Activated CD4-positive, alpha-beta memory T cell treated with anti-CD3 and anti-CD28 coated beads, Interleukin-2, amount 10 ng/mL, durations not matched to agents 7 days and 5 days (primary cell): ENCODE measurements at places on chromosomes 5 and 9. TPM values are rescaled to one million over a fixed set of nuclear protein-coding genes. Genes with fewer than 3 reads are reported as not detected.

Gene FOXD4L4
- 0.13 TPM for total RNA-seq

Gene PCDHB16
- total RNA-seq = not detected

Gene SPAAR
- total RNA-seq = not detected

Gene DNAJB5
- 4.1 TPM for total RNA-seq

Gene BHMT2
- total RNA-seq = not detected

Gene SPINK4
- not detected for total RNA-seq

DNA sequence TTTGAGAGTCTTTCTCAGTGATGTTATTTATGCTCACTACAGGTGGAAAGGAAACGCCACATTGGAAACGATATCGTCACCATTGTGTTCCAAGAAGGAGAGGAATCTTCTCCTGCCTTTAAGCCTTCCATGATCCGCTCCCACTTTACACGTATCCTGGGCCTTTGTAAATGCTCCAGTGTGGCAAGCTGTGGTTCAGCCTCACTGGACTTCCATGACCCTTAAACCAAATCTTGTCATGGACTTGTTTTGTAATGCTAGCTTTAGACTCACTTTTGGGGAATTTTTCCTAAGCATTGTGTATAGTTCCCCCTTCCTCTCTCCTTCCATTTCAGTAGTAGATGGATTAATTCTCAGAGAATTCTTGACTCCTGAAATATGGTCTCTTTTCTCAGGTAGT is 60.9 kb upstream of the SLC2A8 start:
- no peaks in the 10 kb centered on the region for H3K4me1 ChIP-seq
- no peak for DNase-seq
- H3K27ac ChIP-seq = no peak overlapping the region
- peaks cover 2% of the 10 kb centered on the region for H3K27me3 ChIP-seq
- H3K4me3 ChIP-seq = no peak overlapping the region
- no peaks in the 10 kb centered on the region for H3K36me3 ChIP-seq

DNA sequence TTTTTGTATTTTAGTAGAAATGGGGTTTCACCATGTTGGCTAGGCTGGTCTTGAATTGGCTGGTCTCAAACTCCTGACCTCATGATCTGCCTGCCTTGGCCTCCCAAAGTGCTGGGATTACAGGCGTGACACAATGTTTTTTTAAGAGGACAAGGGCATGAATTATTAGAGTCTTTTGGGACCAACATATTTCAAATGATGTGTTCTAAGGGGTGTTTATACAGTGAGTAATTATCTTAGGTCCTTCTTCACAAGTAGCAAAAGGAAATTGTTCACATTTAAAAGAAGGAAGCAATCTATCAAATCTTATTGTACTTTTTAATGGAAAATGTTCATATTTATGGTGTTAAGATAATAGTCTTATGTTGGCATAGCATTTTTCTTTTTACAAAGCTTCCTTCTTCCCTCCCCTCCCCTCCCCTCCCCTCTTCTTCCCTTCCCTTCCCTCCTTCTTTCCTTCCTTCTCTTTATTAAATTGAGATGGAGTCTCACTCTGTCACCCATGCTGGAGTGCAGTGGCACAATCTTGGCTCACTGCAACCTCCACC is 6.7 kb downstream of the GNG10 start:
- no peak overlapping the region for H3K4me3 ChIP-seq
- no peak for DNase-seq
- no peak overlapping the region for H3K27ac ChIP-seq

GRCh38 chr9:94937214-94937903 is 210.9 kb downstream of the AOPEP start:
- H3K4me3 ChIP-seq = no peak overlapping the region
- no peak overlapping the region for H3K27ac ChIP-seq
- peaks cover 3% of the 10 kb centered on the region for H3K36me3 ChIP-seq

DNA sequence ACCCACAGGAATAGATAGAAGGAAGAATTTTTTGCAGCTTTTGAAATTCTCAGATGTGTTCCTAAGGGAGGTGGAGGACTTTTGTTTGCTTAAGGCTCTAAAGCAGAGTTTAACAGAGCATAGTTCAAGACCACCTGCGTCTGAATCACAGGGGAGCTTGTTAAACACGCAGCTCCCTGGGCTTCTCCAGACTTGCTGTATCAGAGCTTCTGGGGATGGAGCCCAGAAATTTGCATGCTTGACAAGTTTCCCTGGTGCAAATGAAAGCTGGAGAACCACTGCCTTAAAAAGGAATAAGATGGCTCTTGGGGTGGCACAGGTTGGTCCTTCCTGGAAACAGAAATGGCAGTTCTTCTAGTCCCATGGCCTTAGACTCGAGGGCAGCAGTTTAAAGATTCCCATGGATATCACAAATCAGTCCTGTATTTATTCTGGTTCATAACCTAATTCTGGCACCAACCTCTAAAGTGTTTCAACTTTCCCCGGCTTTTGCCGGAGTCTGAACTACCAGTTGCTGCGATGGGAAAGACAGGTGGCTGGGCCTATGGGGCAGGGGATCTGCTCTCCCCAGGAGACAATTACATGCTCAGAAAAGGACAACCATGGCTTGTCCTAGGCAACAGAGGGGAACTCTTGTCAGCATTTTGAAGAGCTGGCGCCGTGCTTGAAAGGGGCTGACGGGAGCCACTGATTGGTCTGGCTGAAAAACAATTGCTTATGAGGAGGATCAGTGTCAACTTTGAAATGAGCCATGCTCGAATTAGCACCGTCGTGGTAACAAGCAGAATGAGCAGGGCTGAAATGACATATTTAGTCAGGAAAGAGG is 599.6 kb downstream of the CCDC171 start:
- H3K4me3 ChIP-seq = no peak overlapping the region
- peaks cover 2% of the 10 kb centered on the region for H3K27me3 ChIP-seq
- DNase-seq = no peak
- H3K36me3 ChIP-seq = no peaks in the 10 kb centered on the region
- peaks cover 8% of the 10 kb centered on the region for H3K4me1 ChIP-seq

GRCh38 chr5:118818604-118819003 is 169.7 kb downstream of the DTWD2 start:
- no peak overlapping the region for H3K27ac ChIP-seq
- no peak for DNase-seq
- no peaks in the 10 kb centered on the region for H3K27me3 ChIP-seq

- no peak overlapping the region for H3K27ac ChIP-seq
- H3K27me3 ChIP-seq = no peaks in the 10 kb centered on the region
- H3K4me1 ChIP-seq = peaks cover 28% of the 10 kb centered on the region
- peaks cover 55% of the 10 kb centered on the region for H3K36me3 ChIP-seq
These were observed 22.5 kb upstream of the FAM120AOS start for GRCh38 chr9:93475856-93476255.

- no peaks in the 10 kb centered on the region for H3K36me3 ChIP-seq
- DNase-seq = no peak
- H3K27me3 ChIP-seq = no peaks in the 10 kb centered on the region
These were observed 12.2 kb upstream of the HMGCR start for GRCh38 chr5:75324791-75325190.

DNA sequence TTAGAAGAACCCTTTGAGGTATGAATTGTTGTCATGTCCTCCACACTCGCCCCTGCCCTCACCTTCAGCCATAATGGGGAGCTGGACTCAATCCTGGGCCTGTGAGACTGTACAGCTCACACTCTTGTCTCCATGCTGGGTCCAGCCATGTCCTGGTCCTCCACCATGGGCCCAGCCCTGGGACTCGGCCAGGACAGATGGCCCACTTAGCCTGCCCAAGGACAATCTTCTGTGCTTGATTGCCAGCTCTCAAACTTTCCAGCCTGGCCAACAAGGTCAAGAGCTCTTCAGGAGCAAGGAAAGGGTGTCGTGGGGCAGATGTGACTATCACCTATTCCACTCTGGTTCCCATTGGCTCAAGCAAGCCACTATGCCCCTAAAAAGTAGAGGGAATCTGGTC is 90.8 kb downstream of the HRH2 start:
- H3K4me3 ChIP-seq = no peak overlapping the region
- DNase-seq = no peak
- no peak overlapping the region for H3K27ac ChIP-seq
- H3K36me3 ChIP-seq = no peaks in the 10 kb centered on the region

DNA sequence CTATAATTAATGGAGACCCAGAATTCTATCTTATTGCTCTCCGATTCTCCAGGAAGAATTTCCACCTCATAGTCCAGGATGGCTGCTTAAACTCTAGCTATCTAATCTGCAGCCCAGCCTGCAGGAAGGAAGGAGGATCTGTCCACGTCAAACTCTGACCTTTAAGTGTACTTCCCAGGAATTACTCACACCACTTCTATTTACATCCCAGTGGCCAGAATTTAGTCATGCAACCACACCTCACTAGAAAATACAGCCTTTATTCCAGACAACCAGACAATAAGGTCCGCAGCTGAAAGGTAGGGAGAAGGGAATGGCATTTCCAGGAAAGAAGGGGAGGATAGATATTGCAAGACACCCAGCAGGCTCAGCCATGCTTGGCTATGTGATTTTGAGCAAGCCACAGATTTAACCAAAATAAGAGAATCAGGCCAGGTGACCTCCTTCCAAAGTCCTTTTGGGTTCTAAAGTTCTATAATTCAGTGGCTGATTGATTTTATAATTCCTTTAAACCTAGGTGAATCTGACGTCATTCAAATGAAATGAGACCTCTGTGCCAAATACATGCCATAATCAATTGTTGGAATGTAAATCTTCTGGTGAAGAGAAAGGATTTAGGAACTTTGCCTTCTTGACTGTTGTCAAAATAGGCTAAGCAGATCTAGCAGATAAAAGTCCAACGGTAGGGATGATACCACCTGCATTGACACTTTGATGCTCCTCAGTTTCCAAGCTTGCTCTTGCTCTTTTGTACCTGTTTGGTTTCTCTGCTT is 3.7 kb upstream of the DENND1A start:
- peaks cover 13% of the 10 kb centered on the region for H3K4me1 ChIP-seq
- DNase-seq = no peak
- H3K27me3 ChIP-seq = peaks cover 27% of the 10 kb centered on the region
- no peak overlapping the region for H3K27ac ChIP-seq
- no peak overlapping the region for H3K4me3 ChIP-seq
- peaks cover 6% of the 10 kb centered on the region for H3K36me3 ChIP-seq

DNA sequence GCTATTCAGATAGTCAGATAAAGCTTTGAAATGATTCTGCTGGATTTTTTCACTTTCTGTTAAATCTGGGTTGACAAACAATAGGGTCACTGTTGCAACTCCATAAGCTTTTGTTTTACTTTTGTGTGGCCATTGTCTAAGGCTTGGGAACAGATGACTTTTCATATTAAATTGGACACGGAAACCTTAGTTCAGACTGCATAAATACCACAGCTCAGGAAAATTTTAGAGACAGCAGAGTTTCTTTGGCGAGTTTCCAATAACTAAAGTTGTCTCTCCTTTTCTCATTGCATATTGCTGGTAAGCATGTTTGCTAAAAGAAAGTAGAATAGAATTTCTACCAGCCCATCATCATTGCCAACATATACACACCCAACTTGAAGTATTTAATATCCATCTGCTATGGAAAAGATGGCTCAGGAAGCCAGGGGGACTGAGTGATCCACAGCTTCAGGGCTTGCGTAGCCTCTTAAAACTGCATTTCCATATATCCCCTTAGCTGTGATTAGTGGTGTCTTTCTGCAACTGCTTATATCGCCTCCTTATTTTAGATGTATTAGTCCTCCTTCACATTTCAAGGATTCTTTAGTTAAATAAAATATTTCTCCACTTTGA is 168.2 kb downstream of the ARHGAP26 start:
- no peaks in the 10 kb centered on the region for H3K27me3 ChIP-seq
- H3K27ac ChIP-seq = no peak overlapping the region
- H3K4me1 ChIP-seq = peaks cover 5% of the 10 kb centered on the region
- DNase-seq = no peak

GRCh38 chr5:175243441-175243840 is 200.5 kb downstream of the DRD1 start:
- peaks cover 10% of the 10 kb centered on the region for H3K27me3 ChIP-seq
- peaks cover 20% of the 10 kb centered on the region for H3K4me1 ChIP-seq
- H3K27ac ChIP-seq = no peak overlapping the region
- H3K4me3 ChIP-seq = no peak overlapping the region
- H3K36me3 ChIP-seq = no peaks in the 10 kb centered on the region

GRCh38 chr5:149811453-149811852 is 81.3 kb downstream of the PPARGC1B start:
- no peaks in the 10 kb centered on the region for H3K4me1 ChIP-seq
- no peaks in the 10 kb centered on the region for H3K36me3 ChIP-seq
- H3K27ac ChIP-seq = no peak overlapping the region
- no peak overlapping the region for H3K4me3 ChIP-seq
- DNase-seq = no peak
- H3K27me3 ChIP-seq = no peaks in the 10 kb centered on the region

DNA sequence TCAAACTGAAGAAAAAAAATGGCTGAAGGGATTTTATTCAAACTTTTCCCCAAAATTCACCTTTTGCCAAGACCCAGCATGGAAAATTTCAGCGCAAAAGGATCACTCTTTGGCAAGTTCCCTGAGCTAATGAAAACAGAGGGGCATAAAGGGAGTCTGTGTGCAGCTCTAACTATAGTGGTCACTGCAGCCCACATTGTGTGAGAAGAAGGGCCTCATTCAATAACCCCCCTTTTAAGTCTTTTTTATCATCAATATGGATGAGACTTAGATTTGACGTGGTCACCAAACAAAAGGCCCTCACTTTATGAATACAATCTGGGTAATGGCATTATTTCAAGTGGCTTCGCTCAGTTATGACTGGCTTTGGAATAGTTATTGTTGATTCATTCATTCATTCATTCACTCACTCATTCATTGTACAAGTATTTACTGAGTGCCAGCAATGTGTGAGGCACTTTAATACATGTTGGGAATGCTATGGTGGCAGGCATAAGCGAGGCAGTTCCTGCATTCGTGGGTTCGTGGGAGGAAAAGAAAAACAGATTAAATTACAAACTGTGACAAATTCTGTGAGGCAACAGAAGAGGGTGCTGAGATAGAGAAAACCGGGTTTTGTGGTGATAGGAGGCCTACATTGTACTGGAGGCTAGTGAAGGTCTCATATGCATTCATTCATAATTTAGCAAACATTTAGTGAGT is 145.7 kb upstream of the KLF4 start:
- H3K4me1 ChIP-seq = no peaks in the 10 kb centered on the region
- DNase-seq = no peak
- H3K36me3 ChIP-seq = no peaks in the 10 kb centered on the region
- H3K27me3 ChIP-seq = peaks cover 35% of the 10 kb centered on the region

DNA sequence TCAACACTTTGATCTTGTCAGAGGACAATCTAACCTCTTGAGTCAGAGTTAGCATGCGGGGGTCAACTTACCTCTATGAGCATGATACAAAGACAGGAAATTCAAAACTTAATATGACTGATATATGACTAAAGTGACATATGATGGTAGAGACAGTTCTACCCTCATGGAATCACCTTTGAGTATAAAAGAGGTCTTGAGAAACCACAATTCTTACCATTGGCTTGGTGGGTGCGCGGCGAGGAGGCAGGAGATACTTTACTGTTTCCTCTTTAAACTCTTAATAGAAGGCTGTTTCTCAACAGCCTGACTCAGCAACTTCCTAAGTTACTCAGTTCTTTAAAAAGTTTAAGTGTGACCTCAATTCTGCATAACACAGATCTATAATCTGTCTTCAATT is 372.8 kb downstream of the KIAA0825 start:
- no peaks in the 10 kb centered on the region for H3K27me3 ChIP-seq
- no peaks in the 10 kb centered on the region for H3K36me3 ChIP-seq
- no peak overlapping the region for H3K27ac ChIP-seq
- no peak for DNase-seq
- no peaks in the 10 kb centered on the region for H3K4me1 ChIP-seq

GRCh38 chr9:107530679-107531078 is 41.1 kb upstream of the KLF4 start:
- DNase-seq = no peak
- H3K27ac ChIP-seq = no peak overlapping the region
- H3K27me3 ChIP-seq = no peaks in the 10 kb centered on the region
- no peak overlapping the region for H3K4me3 ChIP-seq
- no peaks in the 10 kb centered on the region for H3K36me3 ChIP-seq
